ENCODE measurements at places on chromosomes 1 and 21. TPM values are rescaled to one million over a fixed set of nuclear protein-coding genes. Genes with fewer than 3 reads are reported as not detected.

HES4 gene
- 54.1 TPM for total RNA-seq

FNDC10 gene
- total RNA-seq, result 1.3 TPM

DNA sequence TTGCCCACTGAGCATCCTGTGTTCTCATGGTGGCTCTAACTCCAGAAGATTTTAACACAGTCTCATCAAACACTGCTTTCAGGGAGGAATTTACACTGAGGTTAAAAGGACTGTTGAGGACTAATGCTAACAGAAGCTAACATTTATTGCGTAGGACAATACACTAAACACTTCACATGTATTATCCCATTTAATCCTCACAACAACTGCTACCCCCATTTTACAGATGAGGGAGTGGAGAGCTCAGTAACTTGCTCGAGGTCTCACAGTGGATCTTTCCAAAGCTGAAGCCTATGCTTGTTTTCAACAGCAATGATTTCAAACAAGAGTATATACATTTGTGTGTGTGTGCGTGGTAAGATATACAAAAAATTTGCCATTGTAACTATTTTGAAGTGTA lies 13.9 kb downstream of the ATF3 start:
- no peak for DNase-seq

DNA sequence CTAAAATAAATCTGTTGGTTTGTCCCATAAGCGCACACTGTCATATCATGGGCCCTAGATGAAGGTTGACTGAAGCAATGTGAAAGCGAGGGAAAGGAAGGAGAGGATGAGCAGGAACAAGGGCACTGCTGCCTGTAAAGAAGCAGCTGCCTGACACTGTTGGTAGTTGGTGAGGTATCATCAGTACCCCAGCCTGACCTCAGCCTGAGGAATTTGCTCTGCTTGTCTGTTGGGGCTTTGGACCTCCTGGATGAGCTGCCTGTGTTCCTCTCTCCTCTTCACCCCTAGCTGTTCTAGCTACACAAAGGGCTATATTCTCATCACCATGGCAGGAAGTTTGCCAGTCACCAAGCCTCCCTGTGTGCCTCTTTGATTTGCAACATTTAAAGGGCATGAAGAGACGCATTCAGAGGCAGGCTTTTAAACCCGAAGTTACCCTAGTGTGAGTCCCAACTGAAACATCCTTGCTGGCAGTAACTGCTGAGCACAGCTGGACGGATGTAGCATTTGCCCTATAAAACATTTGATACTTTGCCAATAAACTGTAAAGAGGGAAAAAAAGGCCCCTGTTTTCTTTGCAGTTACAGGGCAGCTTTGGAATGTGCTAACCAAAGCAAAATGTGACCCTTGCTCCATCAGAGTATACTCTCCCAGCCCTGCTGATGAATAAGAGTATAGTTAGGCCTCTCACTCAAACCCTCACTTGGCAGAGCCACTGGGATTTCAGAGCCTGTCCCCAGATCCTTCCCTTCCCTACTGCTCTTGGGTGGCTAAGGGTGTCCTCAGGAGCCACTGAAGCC lies 22.2 kb upstream of the SPATA6 start:
- peak; percentile 60 for DNase-seq

Data from dermis microvascular lymphatic vessel endothelial cell (primary cell).